ENCODE measurements at places on chromosomes 3 and 15.

- no peak for DNase-seq
These were observed 998.6 kb downstream of the NAALADL2 start for GRCh38 chr3:175857666-175858270.

DNA sequence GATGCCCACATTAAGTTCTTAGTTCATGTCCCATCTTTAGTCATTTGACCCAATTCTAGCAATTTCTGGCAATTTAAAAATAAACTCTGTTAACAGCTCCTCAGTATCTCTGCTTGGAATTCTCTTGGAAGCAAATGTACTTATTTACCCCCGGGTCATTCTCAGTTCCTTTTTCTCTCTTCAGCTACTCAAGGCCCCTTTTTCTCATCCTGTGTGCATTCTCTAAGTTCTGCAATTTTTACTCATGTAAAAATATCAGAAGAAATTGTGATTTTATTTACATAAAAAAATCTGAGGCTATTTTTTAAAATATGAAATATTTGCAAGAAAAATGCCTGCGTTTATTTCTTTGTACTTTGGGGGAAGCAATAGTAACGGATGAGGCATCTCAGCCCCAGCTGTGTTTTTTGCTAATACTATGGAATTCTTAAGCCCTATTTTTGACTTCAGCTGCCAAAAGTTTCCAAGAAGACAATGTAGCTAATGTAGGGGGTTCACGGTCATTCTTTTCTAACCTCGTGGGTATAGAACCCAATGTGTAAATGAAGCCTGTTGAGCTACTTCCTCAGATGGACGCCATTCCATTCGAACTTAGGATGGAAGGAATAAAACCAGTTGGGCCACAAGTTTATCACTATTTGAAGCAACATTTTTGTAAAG, 20.0 kb downstream of the CERS3 start:
- no peak for DNase-seq

DNA sequence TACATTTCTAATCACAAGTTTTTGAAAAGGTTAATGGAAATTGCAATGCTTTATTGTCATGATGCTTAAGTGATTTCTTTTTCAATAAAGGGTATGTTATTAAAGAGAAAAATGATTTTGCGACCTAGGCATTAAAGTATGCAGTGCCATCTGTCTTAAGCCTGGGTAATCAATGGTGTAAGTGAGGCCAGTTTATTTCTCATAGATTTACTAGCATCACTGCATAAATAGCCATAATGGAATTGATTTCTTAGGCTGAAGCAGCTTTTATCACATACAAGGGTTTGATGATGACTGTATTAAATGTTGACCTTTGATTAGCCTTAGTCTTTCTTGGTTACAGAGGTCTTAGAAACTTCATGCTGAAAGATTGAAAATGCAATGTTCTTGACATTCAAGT, 347.4 kb downstream of the FEZF2 start:
- no peak for DNase-seq

- DNase-seq = no peak
These were observed 68.7 kb downstream of the IL12A start for GRCh38 chr3:160057331-160057730.

DNA sequence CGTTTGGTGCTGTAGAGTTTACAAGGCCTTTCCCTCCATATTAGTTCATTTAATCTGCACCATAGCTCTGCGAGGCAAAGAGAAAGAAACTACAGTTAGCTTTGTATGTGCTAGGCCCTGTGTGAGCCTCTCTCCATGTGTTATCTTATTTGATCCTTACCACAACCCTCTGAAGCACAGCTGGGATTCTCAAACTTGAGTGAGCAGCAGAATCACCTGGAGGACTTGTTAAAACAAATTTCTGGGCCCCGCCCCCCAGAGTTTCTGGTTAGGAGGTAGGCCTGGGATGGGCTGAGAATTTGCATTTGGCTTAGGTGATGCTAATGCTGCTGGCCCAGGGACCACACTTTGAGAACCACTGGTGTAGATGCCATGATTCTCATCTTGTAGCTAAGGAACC, 12.3 kb downstream of the CA12 start:
- no peak for DNase-seq

- no peak for DNase-seq
These were observed 103.7 kb upstream of the TGFBR2 start for GRCh38 chr3:30502742-30503073.

DNA sequence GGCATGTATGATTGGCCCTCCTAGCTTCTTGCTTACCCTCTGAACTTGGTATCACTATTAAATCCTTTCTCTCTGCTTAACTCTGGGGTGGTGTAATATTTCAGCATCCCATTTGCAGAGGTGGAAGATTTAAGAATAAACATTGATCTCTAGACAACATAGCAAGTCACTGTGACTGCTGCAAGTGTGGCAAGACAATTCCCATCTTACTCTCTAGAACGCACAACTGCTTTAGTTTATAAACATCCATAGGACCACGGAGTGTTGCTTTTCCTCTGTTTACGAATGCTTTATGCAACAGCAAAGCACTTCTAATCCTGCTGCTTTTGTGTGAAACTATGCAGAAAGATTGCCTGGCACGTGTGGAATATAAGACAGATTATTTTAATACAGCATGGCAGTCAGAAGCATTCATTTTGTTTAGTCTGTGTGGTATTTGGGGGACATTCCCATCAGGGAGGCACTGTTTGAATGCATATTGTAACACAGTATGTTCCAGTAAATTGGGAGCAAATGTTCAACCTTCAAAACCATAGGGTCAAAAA, 338.9 kb upstream of the TMCO5A start:
- no peak for DNase-seq

DNA sequence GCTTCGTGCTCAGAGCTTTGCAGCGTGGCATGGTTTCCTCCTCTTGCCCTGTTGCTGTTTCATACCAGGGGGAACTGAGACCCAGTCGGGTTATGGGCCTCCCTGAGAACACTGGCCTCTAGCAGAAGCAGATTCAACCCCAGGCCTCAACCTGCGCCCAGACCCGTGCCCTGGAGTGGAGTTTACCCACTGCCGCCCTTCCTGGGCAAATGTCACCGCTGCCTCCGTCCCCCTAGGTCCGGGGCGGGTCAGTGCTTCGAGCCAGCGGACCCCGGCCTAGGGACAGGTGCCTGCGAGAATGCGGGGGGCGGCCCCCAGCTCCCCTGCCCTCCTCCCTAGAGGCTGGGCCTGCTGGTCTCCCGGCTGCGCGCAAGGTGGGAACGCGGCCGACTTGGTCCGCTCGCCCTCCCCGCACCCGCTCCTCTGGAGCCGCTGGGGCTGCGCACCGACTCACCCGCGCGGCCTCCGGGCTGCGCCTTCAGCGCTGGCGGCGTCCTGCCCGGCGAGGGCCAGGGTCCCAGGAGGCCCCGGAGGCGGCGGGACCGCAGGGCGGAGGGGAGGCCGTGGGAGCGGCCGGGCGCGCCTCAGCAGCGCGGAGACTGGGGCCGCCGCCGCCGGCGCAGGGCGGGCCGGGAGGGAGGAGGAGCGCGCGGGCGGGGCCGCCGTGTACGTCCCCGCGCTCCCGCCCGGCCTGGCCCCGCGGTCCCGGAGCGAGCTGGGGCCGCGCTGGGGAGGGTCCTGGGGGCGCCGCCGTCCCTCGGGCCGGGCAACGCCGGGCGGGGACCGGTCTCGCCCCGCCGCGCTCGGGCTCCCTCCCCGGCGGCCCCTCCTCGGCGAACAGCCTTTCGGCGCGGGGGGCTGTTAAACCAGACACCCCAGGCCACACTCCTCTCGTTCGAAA, at the start of gene PIGZ:
TSS of gene PIGZ (minus strand) at position 601 of the 901 bp plus-strand sequence. CDS start 16,802 bp downstream, outside the sequence.
- DNase-seq = peak; percentile 31

GRCh38 chr15:82301296-82302016, 38.8 kb downstream of the SAXO2 start:
- no peak for DNase-seq

DNA sequence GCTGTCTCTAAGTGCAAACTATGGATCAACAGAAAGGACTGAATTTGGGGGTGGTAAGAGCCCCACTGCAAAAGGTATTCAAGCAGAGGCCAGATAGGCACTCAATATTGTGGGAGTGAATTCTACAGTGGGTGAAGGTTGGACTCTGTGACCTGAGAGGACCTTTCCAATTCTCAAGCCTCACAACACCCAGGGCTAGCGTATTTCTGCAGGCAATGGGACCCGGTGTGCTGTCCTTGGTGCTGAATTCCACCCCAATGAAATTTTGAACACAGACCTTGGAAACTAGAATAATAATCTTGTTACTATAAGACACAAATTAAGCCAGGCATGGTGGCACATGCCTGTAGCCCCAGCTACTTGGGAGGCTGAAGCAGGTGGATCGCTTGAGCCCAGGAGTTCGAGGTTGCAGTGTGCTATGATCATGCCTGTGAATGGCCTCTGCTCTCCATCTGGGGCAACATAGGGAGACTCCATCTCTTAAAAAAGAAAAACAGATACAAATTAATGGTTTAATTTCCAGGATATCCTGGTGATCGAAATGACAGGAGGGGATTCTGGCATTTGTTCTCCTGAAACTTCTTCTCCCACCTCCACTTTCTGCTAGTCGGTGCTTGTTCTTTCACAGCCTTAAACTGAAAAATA, 135.4 kb downstream of the RAB11A start:
- DNase-seq = no peak

DNA sequence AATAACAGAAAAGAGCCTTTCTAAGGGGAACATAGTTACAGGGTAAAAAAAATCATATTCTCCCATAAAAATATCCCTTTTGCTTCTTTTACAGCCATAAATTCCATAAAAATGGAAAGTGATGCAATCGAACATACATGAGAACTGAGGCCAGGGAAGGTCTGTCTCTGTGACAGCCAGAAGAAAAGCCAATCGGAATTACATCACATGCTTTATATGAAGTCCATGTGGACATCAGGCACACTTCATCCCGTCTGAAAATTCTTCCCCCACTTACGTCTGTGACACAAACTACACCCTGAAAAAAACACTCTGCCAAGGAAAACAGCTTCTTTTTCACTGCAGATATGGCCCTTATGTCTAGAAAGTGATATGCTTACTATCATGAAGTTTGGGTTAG, 323.5 kb downstream of the ERC2 start:
- no peak for DNase-seq

DNA sequence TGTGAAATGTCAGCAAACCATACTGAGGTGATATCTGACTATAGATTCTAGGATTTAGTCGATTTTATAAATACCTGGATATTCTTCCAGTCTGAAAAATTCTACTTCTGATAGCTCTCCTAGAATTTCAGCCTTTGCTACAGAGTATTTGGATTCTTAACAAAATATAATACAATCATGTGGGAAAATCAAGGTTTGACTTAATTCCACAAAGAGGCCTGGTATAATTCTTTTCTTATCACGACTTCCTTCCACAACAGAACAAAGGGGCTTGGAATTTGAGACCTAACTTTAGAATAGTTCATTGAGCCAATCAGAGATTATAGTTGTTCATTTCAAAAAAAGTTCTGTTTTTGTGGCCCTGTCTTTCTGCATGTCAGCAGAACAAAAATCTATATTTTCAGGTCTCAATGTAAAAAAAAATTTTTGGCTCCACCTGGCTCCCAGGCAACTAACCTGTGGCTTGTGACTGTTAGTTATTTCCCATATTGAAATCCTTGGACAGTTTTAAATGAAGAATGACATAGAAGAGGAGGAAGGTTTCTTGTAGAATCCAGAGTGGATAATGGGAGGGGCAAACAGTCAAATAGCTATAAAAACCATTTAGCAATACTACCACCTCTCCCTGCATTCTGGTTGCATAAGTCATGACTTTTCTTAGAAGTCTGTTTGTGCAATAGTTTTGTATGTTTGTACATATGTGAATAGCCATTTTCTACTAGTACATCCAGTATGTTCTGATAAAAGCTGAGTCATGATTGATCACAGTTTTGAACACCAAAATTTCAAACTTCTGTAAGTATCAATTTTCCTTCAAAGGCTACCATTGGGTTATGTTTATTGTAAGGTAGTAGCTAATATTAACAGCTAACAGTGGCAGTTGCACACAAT, 4.0 kb downstream of the TM4SF1 start:
- DNase-seq = no peak

- DNase-seq = no peak
These were observed 51.1 kb downstream of the RARB start for GRCh38 chr3:25478964-25479726.

DNA sequence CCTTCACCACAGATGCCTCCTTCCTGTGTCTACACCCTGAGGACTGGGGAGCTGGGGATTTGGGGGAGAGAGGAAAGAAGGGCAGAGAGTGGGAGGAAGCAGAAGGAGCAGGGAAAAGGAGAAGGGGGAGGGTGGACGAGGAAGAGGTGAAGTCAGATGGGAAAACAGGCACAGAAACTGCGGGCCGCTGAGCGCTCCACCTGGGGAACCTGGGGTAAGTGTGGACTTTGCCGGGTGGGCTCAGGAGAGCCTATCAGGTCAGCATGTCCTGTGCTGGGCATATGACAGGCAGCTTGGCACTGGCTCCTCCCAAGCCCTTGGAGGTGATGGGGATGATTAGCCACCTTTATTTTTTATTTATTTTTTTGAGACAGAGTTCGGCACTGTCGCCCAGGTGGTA, 62.6 kb downstream of the CORO2B start:
- DNase-seq = no peak

- DNase-seq = no peak
These were observed 35.1 kb downstream of the IGSF10 start for GRCh38 chr3:151425627-151426340.

DNA sequence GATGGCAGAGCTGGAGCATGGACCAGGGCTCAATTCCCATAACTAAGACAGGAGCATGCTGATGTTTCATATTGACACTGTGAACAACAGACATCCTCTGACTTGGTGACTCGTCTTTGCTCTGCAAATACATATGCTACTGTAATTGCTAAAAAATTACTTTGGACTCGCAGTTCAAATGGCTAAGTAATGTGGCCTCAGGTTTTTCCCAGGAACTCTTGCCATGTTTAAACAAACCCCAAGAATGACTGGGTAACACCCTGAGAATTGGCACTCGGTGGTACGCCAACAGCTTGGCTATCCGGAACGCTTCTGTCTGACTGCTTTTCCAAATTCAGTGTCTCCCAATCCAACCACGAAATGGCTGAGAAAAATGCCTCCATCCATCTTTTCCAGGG, 456.7 kb upstream of the THBS1 start:
- no peak for DNase-seq

- no peak for DNase-seq
These were observed 211.4 kb upstream of the SETMAR start for GRCh38 chr3:4091786-4092185.

DNA sequence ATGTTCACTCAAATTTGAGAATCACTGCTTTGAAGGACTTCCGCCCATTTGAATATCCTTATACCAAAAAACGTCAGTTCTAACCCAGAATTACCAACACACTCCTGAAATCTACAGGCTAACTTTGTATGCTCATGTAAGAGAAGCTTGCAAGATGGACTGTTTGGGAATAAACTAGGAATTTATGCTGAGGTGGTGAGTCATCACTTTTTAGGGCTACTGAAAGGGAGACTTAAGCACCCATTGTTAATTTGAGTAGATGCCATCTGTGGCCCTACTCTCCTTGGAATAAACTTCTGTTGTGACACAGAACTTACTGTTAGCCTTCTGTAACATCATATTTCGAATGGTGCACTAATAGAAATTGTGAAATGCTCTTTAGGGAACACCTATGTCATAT, 74.6 kb downstream of the FGF12 start:
- DNase-seq = no peak

DNA sequence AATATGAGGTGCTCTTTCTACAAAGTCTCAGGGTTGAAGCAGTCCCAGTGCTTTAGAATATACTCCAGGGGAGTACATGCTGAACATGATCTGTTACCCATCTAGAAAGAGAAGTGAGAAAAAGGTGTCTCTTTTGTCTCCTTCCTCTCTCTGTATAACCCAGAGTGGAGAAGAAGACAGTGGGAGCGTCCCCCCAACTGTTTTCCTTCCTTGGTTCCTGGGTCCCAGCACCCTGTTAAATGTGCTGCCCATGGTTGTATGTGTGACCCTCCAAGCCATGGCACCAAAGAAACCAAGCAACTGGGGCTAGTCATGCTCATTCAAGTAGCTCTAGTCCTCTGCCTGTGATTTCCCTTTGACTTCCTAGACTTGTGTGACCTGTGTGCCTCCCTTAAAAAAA, 683.7 kb downstream of the TBL1XR1 start:
- peak; percentile 17 for DNase-seq
